ENCODE measurements at places on chromosomes 7 and 10.

DNA sequence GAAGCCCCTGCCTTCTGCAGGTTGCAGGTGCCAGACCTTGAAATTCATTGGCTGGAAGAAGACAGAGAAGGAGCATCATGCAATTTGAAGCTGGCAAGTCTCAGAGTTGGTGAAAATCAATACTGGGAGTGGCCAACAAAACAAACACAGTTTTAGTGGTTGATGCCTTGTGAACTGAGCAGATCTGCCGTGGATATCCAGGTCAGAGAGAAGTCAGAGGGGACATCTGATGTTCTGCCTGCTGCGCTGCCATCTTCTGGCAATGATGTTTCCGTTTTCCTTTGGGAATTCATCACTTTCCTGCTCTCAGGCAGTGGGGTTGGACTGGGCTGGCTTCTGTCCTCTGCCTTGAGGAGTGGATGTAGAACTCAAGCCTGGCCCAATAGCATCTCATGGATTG lies 132.0 kb downstream of the RPS24 start:
- DNase-seq = no peak

- DNase-seq = no peak
Observed at GRCh38 chr7:155300641-155301452, 3.2 kb downstream of the INSIG1 start.

DNA sequence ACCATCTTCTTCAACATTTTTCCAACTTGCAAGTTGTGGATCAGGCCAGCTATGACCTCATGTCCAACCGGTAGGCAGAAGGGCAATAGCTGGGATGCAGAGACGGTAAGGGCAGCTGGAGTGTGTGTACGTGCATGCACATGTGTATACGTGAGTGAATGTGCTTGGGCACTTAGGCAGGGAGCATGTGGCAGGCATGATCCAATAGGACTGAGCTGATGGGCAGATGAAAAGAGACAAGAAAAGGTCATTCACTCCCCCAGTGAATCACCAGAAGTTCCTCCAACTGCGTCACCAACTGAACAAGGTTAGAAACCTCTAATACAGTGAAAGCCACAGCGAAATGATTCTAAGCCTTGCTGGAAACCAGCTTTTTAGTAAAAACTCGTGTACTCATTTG lies 176.1 kb downstream of the FGFR2 start:
- no peak for DNase-seq

GRCh38 chr7:40717242-40717641 lies 582.4 kb downstream of the SUGCT start:
- no peak for DNase-seq

DNA sequence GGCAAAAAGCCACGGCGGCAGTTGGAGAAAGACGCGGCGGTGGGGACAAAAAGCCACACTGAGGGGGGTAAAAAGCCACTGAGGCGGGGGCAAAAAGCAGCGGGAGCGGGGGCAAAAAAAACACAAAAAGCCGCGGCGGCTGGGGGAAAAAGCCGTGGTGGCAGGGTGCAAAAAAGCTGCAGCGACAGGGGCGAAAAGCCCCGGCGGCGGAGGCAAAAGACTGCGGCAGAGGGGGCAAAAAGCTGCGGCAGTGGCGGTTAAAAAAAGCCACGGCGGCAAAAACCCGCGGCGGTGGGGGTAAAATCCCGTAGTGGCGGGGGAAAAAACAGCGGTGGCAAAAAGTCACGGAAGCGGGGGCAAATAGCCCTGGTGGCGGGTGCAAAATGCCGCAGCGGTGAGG lies 527.3 kb downstream of the ZNF33B start:
- DNase-seq = no peak

GRCh38 chr10:3933733-3934132 lies 148.7 kb upstream of the KLF6 start:
- DNase-seq = no peak
